ENCODE measurements at places on chromosomes 1 and 21.

DNA sequence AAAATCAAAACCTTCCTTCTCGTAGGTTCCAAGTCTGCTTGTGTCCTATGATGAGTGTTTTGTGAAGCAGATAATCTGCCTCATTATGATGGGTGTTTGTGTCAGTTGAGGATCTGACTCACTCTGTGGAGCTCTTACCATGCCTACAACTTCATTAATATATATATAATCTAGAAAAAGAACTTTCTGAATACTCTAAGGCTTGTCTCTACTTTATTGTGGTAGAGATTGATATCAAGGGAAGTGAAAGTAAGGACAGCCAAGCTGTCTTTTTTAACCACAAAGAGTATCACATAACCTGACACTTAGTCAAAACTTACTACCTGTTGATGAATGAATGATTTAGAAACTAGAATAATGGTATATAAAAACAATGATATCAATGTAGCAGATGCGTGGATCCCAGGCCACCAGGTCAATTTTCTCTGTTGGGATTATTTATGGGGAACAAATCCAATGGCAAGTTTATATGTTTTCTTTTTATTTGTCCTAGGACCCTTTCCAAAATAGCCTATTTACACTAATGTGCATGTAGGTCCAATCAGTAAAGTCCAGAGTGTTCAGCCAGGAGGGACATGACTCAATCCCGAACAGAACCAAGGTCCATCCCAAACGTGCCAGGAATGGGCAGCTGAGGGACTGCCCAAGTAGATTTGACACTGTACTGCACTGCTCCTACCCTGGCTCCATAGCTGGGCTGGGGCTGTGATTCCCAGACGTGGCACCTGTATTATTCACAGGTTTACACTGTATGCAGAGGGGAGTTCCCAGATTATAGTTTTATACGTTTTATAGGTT is 182.3 kb upstream of the GREM2 start:
- no peak for DNase-seq

DNA sequence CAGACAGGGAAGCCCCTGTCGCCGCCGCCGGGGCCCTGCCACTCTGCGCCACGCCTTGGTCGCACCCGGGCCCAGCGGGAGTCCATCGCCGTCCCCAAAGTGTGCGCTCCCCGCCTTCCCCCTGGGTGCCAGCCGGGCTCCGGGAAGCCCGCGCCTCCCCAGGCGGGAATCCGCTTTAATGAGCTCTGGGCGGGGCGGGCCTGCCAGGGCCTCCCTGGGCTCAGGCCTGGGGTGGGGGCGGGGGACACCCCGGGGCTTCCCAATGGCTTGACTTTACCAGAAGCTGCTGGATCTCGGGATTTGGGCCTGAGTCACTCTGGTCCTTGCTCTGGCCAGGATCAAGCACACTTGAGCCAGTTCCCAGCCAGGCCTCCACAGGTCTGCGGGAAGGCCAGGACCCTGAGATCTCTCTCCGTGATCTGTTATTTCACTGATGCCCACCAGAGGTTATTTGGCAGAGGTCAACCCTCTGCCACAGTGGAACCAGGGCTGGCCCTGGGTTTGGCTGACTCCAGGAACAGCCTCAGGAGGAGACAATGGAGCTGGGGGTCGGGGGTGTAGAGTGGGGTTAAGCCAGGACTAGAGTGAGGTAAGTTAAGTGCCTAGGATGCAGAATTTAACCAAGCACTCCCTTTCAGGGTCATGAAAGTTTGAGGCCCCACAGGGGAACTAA is 178.4 kb upstream of the EDN2 start:
- DNase-seq, result peak; percentile 60

GRCh38 chr1:29896791-29897714 is 660.7 kb downstream of the PTPRU start:
- no peak for DNase-seq

GRCh38 chr1:154608397-154609270 is 648 bp upstream of the ADAR start:
- DNase-seq, result peak; percentile 90

GRCh38 chr1:156804572-156805243 is 11.9 kb downstream of the SH2D2A start:
- DNase-seq, result peak; percentile 91

- no peak for DNase-seq
Measured at GRCh38 chr1:59880735-59881134, 45.8 kb downstream of the CYP2J2 start.

GRCh38 chr1:92902406-92902744 is 58.9 kb downstream of the DIPK1A start:
- DNase-seq, result no peak

GRCh38 chr1:210587566-210587965 is 258.9 kb downstream of the HHAT start:
- peak; percentile 18 for DNase-seq

GRCh38 chr1:209583408-209583807 is at the start of gene CAMK1G:
TSS of gene CAMK1G (plus strand) at chr1:209583714. CDS start at chr1:209594984, 11,270 bp downstream.
- peak; percentile 25 for DNase-seq

DNA sequence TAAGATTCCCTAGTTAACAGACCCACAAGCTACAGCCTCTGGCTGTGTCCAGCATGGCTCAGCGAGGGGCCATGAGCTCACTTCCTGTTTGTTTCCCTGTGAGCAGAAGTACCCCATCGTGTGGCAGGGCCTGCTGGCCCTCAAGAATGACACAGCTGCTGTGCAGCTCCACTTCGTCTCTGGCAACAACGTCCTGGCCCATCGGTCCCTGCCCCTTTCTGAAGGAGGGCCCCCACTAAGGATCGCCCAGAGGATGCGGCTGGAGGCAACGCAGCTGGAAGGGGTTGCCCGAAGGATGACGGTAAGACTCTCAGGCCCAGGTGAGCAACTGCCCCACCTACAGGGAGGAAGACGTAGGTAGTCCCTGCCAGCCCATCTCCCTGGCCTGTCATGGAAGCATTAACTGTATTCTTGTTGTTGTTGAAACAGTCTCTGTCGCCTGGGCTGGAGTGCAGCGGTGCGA is 38.2 kb downstream of the ZBTB17 start:
- no peak for DNase-seq

- no peak for DNase-seq
Measured at GRCh38 chr1:229874136-229874535, 192.9 kb upstream of the GALNT2 start.

DNA sequence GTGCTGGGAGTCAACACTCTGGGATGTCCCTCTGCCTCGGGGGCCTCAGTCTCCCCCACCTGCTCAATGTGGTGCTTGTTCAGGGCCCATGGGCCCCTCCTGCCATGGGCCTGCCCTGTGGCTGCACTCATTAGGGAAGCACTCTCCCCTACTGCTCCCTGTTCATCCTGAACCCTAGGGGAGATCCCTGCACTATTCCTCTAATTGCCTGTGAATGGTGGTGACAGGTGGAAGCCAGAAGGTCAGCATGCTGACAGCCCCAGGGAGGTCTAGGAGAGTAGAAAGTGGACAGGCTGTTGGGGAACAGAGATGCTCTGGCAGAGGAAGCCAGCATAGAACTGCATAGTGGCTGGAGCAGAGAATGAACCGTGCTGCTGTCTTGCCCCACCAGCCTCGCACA is 217.6 kb downstream of the TRABD2B start:
- DNase-seq, result peak; percentile 19

DNA sequence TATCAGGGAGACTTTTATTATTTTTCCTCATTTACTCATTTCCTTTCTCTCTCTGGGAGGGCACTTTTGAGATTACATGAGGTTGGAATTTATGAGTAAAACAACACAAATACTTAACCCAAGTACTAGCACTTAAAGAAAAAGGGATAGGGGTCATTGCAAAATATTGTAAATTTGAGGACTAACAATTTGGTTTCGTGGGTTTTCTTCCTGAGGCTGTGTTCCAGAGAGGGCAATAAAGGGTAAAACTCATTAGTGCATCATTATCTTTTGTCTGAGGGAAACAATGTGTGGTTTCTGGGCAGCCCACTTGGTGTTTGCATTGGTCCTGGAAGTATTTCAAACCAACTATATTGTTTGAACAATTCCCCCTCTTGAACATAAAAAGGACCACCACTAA is 96.5 kb downstream of the GREM2 start:
- peak; percentile 64 for DNase-seq

- no peak for DNase-seq
Measured at GRCh38 chr1:94301186-94301585, 63.8 kb upstream of the ARHGAP29 start.

DNA sequence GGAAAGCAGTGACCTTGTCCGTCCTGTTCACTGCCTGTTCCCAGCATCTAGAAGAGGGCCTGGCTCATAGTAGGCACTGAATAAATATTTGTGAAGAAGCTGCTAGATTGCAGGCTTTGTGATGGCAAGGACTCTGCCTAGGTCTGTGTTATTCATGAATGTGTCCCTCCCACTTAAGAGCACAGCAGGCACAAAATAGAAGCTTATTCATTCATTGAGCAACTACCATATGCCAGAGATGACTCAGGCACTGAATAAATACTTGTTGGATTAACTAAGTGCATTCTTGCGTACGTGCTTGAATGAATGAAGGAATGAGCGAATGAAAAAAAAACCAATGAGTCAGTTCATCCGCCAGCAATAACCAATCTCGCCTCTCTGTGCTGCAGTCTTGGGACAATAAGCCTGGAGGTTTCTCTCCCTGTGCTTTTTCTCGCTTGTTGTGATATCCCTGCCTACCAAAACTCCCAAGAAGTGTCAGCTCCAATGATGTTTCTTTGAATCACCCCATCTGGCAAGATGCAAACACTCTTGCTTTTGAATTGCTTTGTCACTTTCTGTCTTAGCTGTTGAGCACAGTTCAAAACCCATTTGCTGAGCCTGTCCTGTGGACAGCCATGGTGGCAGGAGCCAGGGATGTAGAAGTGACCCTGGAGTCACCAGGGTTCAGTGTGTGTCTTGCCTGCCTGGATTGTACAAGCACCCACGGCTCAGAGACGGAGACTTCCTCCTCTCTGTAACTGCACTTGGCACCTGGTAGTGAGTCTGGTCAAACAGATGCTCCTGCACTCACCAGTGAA is 143.9 kb downstream of the KAZN start:
- peak; percentile 89 for DNase-seq

GRCh38 chr1:37914719-37915475 is 32.0 kb downstream of the INPP5B start:
- DNase-seq, result peak; percentile 80

- DNase-seq, result no peak
Measured at GRCh38 chr1:155241841-155242264, 13.4 kb downstream of the ENTREP3 start.

DNA sequence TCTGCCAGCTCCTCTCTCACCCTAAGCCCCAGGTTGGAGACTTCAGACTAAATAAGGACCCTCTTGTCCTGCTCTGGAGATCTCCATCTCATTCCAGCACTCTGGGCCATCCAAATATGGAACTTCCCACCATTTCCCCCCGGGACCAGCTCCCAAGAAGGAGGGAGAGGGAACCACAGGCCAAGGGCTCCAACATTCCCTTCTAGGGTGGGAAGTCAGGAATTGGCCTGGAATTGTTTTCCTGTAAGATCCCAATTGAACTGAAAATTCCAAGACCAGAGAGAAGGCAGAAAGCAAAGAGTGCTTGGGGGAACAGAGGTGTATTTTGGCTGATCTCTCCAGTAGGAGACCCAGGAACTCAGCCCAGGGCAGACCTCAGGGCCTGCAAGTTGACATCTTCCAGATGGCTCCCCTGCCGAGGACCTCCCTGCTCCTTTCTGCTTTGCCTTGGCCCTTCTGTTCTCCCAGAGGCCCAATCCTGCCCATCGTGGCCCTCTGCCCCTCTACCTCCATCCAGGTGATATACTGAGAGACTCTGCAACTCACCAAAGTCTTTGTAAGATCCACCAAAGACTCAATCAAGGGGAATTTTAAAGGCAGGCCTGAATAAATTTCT is 14.9 kb downstream of the CSRP1 start:
- DNase-seq, result no peak

- no peak for DNase-seq
Measured at GRCh38 chr21:29534448-29534847, 235.7 kb downstream of the BACH1 start.

DNA sequence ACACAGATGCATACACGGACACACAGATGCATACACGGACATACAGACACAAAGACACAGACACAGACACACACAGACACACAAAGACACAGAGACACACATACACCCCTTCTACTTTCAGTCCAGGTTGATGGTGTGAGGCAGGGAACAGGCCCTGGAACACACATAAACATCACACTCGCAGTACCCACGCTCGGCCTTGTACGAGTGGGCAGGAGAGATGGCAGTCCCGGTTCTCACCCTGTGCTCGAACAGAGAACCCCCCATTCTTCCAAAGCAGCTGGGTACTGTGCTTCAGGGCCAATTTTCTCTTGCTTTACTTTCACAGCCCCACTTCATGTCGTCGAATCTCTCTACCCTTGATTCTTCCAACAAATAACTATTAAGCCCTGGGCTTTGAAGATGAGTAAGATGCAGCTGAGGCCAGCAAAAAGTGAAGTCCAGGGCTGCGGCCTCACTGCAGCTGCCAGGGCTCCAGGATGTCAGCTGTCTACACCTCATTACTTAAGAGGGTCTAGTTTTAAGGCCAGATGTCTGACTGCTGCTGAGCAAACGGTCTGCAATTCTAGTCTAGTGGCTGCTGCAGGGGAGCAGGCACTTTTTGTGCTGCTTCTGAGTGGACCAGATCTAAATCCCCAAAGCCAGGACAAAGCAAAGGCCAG is 90.1 kb downstream of the PGBD5 start:
- DNase-seq, result no peak

DNA sequence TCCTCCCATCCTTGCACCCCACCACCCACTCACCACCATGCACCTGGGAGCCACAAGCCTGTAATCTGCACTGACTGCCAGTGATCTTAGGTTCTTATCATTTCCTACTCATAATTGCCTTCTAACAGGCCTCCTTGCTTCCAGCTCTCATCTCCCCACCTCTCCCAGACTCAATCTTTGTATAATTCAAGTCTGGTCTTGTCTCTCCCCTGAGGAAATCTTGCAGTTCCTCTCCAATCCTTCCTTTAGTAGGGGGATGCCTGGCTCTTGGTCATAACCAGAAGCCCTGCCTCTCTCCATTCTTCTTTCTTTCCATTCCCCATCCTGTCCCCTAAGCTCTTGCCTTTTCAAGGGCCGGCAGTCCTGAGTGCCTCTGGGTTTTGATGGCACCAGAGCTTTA is 27.8 kb downstream of the PIGM start:
- DNase-seq, result peak; percentile 61

GRCh38 chr1:230717251-230717650 is 3.3 kb upstream of the AGT start:
- DNase-seq, result no peak

GRCh38 chr1:77882411-77882810 is 6.0 kb upstream of the NEXN start:
- no peak for DNase-seq

DNA sequence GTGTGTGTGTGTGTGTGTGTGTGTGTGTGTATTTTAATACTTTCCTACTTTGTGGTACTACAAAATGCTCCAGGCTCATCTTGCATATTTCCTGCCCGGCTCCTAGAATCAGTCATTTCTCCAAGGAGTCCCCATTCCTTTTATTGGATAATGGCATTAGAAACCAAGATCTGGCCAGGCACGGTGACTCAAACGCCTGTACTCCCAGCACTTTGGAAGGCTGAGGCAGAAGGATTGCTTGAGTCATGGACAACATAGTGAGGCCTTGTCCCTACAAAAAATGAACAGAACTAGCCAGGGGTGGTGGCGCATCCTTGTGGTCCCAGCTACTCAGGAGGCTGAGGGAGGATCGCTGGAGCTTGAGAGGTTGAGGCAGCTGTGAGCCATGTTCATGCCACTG is 20.3 kb downstream of the EPB41 start:
- no peak for DNase-seq

GRCh38 chr1:192489748-192490147 is 85.8 kb upstream of the RGS1 start:
- peak; percentile 68 for DNase-seq

- DNase-seq, result peak; percentile 68
Measured at GRCh38 chr1:234509457-234510328, 30.7 kb upstream of the TARBP1 start.

- DNase-seq, result peak; percentile 14
Measured at GRCh38 chr1:25433389-25434186, 2.9 kb downstream of the MACO1 start.
